ENCODE measurements at places on chromosomes 2 and 18.

DNA sequence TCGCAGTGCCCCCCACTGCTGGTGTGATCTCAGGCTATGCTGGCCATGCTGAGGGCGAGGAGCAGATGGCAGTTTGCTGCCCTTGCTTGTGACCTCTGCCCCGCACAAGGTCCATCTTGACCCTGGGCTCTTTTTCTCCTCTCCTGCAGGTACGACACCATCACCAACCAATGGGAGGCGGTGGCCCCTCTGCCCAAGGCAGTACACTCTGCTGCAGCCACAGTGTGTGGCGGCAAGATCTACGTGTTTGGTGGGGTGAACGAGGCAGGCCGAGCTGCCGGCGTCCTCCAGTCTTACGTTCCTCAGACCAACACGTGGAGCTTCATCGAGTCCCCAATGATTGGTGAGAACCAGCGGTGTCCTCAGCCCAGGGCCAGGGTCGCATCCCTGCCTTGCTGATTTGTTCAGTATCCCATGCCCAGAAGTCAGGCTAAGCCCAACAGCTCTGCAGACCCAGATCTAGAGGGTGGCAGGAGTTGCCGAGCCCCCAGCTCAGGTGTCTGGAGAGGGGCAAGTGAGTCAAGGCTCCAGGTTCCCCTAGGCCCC is 223.8 kb downstream of the ATAD2B start:
- DNase-seq, result no peak

- peak; percentile 1 for DNase-seq
Measured at GRCh38 chr18:60413944-60414547, 41.5 kb upstream of the MC4R start.

DNA sequence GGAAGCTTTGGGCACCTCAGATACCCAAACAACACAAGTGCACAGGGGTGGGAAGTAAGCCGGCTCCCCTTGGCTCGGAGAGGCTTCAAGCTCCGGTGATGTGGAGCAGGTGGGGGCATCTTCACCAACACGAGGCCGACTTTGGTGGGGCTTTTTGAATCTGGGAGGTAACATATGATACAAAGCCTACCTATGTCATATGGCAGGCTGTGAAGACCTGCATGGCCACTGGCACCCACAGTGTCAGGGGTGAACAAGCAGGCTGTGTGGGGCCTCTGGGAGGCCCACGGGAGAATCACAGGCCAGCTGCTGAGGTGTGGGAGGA is 109.0 kb downstream of the EIPR1 start:
- no peak for DNase-seq

DNA sequence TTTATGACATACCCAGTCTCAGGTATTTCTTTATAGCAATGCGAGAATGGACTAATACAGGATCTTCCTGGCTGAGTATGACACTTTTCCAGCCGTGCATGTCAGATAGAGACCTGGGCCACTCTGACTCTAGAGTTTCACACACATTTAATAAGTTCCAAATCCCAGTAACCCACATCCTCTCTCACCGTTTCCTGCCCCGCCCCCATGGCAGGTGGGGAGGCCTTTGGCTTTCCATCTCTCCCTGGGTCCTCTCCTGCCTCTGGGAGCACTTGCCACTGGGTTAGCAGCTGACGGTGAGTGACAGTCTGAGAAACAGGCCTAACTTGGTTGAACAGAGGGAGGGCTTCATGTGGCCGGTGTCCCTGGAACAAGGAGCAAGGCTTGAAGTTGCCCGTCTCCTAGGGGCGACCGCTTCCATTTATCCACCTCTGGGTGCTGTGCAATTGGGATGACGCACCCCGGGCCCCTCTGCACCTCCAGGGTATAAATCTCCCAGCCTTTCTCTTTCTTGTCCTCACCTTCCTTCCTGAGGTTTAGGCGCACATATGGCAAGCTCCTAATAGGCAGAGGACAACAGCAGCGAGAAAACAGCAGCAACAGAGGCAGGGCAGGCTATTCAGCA is 152.7 kb upstream of the HDAC4 start:
- DNase-seq, result no peak

- DNase-seq, result no peak
Measured at GRCh38 chr18:6975084-6975483, 142.5 kb downstream of the LAMA1 start.

GRCh38 chr18:58721566-58722239 is 50.4 kb downstream of the MALT1 start:
- DNase-seq, result no peak

GRCh38 chr2:176129813-176130146 is 275 bp downstream of the HOXD8 start:
- no peak for DNase-seq

DNA sequence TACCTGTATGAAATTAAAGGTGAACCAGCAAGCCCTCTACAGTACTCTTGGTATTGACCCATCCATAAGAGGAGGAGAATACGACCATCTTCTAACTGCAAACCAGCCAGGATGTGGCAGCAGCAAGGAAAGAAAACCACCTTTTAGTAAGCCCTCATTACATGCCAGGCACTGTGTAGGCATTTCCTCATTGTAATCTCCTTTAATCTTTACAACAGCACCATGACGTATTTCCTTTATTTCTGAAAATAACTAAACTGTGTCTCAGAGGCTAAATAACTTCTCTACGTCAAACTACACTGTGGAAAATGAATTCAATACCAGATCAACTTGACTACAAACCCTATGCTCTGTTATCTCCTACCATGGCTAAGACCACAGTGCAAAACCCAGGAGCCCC is 18.2 kb downstream of the WDR35 start:
- no peak for DNase-seq

- no peak for DNase-seq
Measured at GRCh38 chr2:42290005-42290404, 71.0 kb downstream of the COX7A2L start.

DNA sequence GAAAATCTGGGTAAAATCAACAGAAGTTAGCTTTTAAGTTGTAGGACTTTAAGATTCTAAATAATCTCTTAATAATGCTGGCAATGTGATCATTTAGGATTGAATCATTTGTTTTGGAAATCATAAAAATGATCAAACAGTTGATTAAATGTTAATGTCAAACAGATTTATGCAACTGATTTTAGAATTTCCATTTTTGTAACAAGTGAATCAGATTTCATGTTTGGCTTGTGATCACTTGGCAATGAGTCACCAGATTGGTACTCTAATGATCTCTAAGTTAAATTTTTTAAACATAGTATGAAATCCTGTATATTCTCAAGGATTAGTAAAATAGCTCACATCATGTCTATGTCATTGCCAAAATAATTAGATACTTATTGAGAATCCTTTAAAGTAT is 50.1 kb upstream of the UNC80 start:
- peak; percentile 4 for DNase-seq

DNA sequence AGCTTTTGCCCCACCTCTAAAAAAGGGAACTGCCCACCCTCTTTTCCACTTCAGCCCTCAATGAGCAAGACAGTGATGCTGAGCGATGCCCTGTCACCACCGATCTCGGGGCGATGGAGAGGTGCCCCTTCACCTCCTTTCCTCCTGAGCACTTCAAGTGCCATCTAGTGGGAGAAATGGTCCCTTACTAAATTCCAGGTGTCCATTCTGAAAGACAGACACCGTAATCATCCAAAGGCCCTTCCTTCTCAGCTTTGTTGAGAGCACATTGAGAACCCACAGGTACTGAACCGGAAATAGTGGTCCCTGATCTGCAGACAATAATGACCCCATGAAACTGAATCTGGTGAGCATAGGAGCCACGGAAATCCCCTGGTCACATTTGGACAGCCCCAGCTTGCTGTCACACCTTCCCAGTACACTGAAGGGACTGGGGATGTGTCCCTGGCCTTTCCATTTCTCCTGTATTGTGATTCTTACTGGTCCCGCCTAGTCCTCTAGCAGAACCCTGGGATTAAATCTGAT is 38.5 kb downstream of the KCTD18 start:
- DNase-seq, result no peak

DNA sequence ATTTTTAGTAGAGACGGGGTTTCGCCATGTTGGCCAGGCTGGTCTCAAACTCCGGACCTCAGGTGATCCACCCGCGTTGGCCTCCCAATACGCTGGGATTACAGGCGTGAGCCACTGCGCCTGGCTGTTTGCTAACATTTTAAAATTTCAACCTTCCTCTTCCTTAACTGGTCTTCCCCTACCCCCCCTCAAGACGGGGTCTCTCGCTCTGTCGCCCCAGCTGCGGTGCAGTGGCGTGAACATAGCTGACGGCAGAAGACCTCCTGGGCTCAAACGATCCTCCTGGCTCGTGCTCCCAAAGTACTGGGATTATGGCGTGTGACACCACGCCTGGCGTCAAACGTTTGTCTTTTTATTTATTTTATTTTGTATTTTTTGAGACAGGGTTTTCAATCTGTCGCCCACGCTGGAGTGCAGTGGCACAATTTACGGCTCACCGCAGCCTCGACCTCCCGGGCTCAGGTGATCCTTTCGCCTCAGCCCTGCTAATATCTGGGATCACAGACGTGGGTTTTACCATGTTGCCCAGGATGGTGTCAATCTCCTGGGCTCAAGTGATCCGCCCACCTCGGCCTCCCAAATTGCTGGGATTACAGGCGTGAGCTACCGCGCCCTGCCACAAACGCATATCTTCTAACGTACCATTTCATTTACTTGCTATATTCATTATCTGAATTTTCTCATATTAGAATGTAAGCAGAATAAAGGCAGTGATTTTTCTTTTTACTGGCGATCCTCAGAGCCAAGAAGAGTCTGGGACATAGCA is 984 bp upstream of the MSH2 start:
- DNase-seq, result no peak

DNA sequence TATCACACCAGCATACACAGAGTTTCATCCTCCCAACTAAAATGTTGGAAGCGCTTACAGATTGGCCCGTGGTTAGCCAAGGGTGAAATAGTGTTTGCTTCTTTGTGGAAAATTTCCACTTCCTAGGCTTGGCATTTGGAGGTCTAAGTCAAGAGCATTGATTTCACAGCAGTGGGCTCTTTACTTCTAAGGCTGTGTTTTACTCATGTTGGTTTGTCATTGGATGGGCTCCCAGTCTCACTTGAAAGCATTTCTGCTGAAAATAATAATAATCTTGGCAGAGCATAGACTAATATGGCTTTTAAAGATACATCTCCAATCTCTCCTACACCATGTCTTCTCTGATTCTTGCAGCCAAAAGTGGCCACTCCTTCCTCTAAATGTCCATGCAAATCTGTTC is 82.9 kb downstream of the DYNAP start:
- DNase-seq, result no peak

DNA sequence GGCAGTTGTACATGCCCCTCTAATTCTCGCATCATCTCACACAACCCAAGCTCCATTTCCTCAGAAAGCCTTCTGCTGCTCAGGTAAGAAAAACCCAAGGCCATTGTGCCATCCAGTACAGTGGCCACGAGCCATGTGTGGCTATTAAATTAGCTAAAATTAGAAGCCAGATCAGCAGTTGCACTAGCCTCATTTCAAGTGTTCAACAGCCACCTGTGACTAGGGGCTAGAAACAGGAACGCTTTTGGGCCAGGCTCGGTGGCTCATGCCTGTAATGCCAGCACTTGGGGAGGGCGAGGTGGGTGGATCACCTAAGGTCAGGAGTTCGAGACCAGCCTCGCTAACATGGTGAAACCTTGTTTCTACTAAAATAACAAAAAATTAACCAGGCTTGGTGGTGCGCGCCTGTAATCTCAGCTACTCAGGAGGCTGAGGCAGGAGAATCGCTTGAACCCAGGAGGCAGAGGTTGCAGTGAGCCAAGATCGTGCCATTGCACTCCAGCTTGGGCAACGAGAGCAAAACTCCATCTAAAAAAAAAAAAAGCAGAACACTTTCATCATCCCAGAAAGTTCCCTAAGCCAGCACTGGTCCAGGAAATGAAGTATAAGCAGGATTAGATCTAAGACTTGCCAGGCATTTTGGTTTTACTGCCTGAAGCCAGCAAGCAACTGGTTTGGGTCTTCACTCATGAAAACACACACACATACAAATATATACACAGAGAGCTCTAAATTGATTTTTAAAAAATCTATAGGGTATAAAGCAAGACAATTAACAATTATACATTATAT is 35.7 kb downstream of the ATP8B1 start:
- peak; percentile 72 for DNase-seq

DNA sequence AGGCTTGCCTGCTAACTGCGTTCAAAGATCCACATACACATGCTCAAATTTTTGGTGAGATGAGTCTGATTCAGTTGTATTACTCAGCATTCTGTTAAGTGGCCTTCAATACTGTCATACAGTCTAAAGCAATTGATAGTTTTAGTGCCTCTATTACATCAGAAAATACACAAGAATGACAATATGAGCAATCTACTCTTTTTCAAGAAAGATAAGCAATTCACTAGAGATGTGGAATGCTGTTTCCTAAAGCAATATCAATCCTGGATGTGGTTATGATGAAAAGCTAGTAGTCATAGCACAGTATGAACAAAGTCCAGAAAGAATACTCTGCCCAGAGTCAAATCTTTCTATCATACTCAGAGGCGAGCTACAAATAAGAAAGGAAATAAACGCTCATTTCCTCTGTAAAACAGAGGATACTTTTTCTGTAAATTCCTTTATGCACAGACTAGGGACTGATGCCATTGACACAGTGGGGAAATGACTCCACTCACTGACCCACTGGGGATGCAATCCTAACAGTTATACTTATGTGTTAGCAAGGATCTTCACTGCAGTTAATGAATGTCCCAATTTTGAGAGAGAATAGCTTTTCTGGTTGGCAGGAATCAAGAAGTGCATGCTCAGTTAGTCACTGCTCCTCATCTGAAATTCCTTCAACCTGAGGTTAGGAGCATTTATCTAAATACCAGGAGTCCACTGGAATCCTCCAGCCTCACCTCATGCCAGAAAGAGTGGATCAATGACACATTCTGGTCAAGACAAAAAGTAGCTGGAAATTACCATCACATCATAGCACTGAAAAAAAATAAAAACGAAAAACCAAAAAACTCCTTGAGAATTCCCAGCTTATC is 83.3 kb downstream of the PDE11A start:
- no peak for DNase-seq

DNA sequence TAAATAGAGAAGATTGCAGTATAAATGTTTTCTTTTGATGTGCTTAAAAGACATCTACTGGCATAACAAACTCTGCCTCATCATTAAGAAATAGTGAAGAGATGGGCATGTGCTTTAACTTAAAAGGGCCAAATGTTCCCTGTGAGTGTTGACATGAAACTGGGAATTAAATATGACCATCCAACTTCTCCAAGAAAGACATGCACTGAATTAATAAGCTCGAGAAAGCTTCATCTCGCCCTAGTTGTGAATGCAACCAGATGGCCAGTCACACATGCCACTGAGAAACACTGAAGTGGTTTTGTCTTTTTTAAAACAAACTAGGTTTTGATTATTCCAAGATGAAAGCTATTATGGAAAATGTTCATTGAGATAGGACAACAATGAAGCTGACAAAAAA is 479.2 kb downstream of the RIT2 start:
- no peak for DNase-seq

- no peak for DNase-seq
Measured at GRCh38 chr18:23585897-23586248, 433 bp downstream of the NPC1 start.

GRCh38 chr2:235051436-235052260 is 99.8 kb downstream of the SH3BP4 start:
- DNase-seq, result peak; percentile 32

- DNase-seq, result no peak
Measured at GRCh38 chr2:100130595-100131391, 11.6 kb downstream of the AFF3 start.

- no peak for DNase-seq
Measured at GRCh38 chr18:68533641-68534040, 181.3 kb downstream of the TMX3 start.
